ENCODE measurements at places on chromosomes 5 and 9. TPM values are rescaled to one million over a fixed set of nuclear protein-coding genes. Genes with fewer than 3 reads are reported as not detected.

Gene PCDHGB4
- 8.2 TPM for total RNA-seq

Gene HMCN2
- total RNA-seq = 0.32 TPM

DNA sequence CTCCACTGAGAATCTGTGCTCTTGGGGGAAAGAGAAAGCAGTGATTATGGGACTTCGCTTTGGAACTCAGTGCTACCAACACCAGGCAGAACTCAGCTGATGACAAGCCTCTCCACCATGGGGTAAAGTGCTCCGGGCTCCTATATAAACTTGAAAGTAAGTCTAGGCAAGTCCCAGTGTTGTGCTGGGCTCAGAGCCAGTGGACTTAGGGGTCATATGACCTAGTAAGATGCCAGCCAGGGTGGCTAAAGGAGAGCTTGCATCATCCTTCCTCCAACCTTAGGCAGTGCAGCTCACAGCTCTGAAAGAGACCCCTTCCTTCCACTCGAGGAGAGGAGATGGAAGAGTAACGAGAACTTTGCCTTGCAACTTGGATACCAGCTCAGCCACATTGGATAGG is 35.1 kb upstream of the FREM1 start:
- no peak for DNase-seq

DNA sequence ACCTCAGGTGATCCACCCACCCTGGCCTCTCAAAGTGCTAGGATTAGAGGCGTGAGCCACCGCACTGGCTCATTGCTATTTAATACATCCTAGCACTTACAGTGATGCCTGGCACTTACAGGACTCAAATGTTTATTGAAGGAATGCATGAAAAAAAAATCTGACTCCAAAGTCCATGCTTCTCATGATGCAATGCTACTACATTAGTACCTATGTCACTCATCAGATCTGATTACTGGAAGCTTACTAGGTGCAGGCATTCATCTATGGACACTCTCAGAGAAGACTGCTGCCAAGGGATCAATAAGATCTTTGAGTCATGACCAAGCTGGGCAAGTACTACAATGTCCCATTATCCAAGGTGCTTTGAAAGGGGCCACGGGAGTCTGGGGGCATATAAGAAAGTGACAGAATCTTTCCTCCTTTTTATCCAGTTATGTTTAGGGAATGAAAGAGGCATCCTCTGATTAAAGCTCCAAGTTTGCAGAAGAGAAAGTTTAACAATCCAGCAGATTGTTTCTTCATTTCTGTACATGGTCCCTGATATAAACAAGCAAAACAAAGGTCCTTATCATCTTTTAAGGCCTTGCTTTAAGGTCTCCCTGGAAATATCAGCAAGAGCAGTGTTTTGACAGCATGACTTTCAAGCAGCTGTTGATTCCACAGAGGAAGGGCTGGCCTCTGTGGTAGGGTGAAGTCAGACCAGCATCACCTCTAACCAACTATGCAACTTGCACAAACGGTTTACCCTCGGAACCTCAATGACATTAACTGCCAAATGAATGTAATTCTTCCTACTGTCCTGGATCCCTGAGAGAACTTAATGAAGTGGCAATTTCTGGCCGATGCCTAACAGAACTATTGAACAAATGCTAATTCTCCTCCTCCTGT is 35.9 kb downstream of the ARPC5L start:
- DNase-seq = peak; percentile 2

- peak; percentile 44 for DNase-seq
Measured at GRCh38 chr5:116084287-116084691, 536 bp upstream of the COMMD10 start.
